Activated naive CD8-positive, alpha-beta T cell treated with anti-CD3 and anti-CD28 coated beads for 36 hours (primary cell): ENCODE measurements at places on chromosomes 11 and 22. TPM values are rescaled to one million over a fixed set of nuclear protein-coding genes. Genes with fewer than 3 reads are reported as not detected.

GRCh38 chr22:36589856-36590255 lies 60.9 kb upstream of the EIF3D start:
- DNase-seq, result no peak

DNA sequence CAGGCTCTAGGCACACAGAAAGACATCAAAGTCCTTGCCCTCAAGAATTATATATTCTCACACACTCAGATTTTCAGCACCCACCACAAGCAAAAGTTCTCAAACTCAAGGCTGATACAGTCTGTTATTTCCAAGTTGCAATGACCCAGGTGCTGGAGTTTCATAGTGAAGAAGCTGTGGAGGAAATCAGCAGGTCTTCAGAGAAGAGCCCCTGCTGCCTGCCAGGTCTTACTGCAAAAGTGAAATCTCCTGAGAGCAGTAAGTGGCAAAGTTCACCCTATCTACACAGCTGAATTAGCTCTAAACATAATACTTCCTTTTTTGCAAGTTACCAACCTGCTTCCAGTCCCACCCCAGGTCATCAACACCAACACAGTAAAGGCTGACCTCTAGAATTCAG lies 64.6 kb downstream of the RPL27A start:
- DNase-seq, result no peak

- no peak for DNase-seq
Observed at GRCh38 chr11:74070723-74071492, 62.0 kb upstream of the UCP3 start.

GRCh38 chr11:47932544-47932943 lies 47.8 kb upstream of the PTPRJ start:
- DNase-seq, result no peak

The NXPE4 gene
- total RNA-seq, result not detected

DNA sequence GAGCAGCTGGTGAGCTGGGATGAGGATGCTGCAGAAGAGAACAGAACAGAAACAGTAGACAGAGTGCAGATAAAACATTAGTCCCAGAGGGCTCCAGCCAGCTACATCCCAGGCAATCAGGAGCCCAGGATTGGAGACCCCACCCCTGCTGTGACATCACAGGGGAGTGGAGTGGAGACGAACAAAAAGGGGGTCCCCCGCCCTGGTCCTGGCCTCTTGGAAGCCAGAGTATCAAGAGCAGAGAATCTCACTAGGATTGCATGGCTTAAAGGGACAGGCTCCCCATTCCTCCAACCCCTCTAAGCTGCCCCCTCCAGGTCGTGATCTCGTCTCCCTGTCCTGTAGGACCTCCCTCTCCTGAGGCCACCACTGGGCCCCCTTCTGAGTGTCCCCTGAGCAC lies at the start of gene P2RX3:
Gene P2RX3, plus strand, starts transcription at position 211 of the 400 bp plus-strand sequence. CDS start 199 bp downstream, outside the sequence.
- no peak for DNase-seq
